ENCODE measurements at places on chromosomes 2 and 18. TPM values are rescaled to one million over a fixed set of nuclear protein-coding genes. Genes with fewer than 3 reads are reported as not detected.

Gene DNER
- total RNA-seq = 1.3 TPM

Gene FBXO48
- 0.82 TPM for total RNA-seq

Gene GKN2
- total RNA-seq = not detected

Gene CRYGC
- not detected for total RNA-seq

Gene CYP27A1
- total RNA-seq = 19.8 TPM

Gene MGAT5
- 48.1 TPM for total RNA-seq

Gene CHCHD5
- total RNA-seq = 13.3 TPM

Gene STPG4
- not detected for total RNA-seq

Gene COL4A4
- total RNA-seq = 4.9 TPM

Gene COL3A1
- 6,407 TPM for total RNA-seq

Gene LIMS2
- 15.0 TPM for total RNA-seq

Gene LTBP1
- total RNA-seq = 167 TPM

Gene SPC25
- 3.4 TPM for total RNA-seq

All from tongue (tissue), 3 donors.